ENCODE measurements at places on chromosomes 6 and 20.

GRCh38 chr20:2101057-2101864 lies at the start of gene STK35:
Gene STK35, plus strand, starts transcription at chr20:2101827. Its CDS starts 55 bp downstream, at chr20:2101882.
- DNase-seq: no peak
- peaks cover 24% of the 10 kb centered on the region for H3K4me1 ChIP-seq
- H3K4me3 ChIP-seq: peak within 1 kb of the TSS; percentile 92
- H3K27me3 ChIP-seq: peaks cover 7% of the 10 kb centered on the region
- H3K27ac ChIP-seq: peak within 1 kb of the TSS; percentile 100

DNA sequence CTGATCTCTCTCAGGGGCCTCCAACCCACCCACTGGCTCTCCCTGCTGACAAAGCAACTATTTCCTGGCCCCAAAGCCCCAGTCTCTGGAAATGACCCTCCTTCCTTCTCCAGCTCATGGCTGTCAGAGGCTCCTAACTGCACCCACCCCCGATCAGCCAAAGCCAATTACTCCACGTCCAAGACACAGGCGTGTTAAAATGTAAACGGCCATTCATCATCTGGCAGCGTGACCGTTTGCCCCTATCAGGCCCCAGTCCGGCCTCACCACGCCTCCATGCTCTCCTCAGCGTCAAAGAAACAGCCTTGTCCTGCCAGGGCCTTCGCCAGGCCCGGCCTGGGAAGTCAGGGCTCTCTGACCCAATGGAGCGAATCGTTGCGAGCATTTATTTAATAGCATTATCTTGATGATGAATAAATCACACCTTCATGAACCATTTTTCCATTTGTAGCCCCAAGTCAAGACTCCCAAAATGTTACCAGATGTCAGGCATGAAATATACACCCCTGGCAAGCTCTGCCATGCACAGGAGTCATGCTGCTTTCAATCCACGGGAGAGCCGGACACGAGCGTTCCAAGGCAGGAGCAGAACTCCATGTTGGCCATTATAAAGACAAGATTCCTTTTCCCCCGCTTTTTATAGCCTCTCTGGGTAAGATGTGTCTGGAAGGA lies 17.7 kb downstream of the RIPOR3 start:
- peak overlapping the region; percentile 50 for H3K4me3 ChIP-seq
- H3K36me3 ChIP-seq: no peaks in the 10 kb centered on the region
- peak overlapping the region; percentile 79 for H3K27ac ChIP-seq
- H3K27me3 ChIP-seq: peaks cover 3% of the 10 kb centered on the region
- DNase-seq: no peak
- peaks cover 30% of the 10 kb centered on the region for H3K4me1 ChIP-seq

- DNase-seq: no peak
Measured at GRCh38 chr20:57346477-57346876, 4.6 kb upstream of the RAE1 start.

DNA sequence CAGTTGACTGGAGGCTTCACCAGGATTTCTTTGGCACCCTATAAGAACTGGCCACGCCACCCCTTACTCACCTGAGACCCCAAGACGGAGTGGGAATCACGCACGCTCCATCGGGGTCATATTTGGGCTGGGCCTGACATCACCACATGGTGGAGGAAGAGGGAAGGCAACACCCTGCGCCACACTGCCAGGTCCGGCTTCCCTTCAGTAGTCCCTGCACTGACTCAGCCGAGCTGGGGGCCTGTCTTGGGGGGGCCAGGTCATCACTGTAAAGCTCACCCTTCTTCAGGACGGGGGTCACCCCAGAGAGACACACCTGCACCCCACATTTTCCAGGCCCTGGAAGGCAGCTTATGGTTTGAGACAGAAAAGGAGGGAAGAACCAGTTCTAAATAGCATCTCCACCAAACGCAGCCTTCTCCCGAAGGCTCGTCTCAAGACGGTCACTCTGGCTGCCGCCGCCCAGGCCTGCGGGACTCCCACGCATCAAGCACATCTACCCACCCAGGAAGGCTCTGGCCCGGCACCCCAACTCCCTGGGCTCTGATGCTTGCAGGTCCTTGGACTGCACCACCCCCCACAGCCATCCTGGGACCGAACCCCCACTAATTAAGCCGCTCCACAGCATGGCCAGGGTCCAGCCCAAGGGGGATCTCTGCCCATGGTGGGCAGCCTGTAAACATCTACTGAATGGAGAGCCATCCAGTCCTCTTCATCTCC lies 51.8 kb downstream of the GINS1 start:
- H3K27ac ChIP-seq: no peak overlapping the region
- peaks cover 24% of the 10 kb centered on the region for H3K36me3 ChIP-seq
- no peaks in the 10 kb centered on the region for H3K4me1 ChIP-seq

GRCh38 chr6:46293641-46294316 lies 123.0 kb upstream of the ENPP5 start:
- DNase-seq: no peak
- no peaks in the 10 kb centered on the region for H3K36me3 ChIP-seq
- peaks cover 21% of the 10 kb centered on the region for H3K4me1 ChIP-seq
- no peak overlapping the region for H3K27ac ChIP-seq

DNA sequence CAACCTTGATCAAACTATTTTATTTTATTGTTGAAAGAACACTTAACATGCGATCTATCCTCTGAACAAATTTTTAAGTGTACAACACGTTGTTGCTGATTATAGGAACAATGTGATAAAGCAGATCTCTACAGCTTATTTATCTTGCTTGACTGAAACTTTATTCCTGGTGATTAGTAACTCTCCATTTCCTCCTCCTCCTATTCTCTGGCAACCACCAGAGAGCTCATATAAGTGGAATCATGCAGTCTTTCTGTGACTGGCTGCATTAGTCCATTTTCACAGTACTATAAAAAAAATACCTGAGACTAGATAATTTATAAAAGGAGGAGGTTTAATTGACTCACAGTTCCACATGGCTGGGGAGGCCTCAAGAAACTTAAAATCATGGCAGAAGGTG lies 218.1 kb downstream of the LRFN2 start:
- H3K36me3 ChIP-seq: no peaks in the 10 kb centered on the region
- H3K4me1 ChIP-seq: peaks cover 5% of the 10 kb centered on the region
- H3K27me3 ChIP-seq: peaks cover 4% of the 10 kb centered on the region
- no peak for DNase-seq

- H3K27me3 ChIP-seq: peaks cover 8% of the 10 kb centered on the region
- peaks cover 11% of the 10 kb centered on the region for H3K4me1 ChIP-seq
- no peak overlapping the region for H3K4me3 ChIP-seq
- DNase-seq: no peak
Measured at GRCh38 chr20:17816804-17817587, 117.2 kb downstream of the BANF2 start.

DNA sequence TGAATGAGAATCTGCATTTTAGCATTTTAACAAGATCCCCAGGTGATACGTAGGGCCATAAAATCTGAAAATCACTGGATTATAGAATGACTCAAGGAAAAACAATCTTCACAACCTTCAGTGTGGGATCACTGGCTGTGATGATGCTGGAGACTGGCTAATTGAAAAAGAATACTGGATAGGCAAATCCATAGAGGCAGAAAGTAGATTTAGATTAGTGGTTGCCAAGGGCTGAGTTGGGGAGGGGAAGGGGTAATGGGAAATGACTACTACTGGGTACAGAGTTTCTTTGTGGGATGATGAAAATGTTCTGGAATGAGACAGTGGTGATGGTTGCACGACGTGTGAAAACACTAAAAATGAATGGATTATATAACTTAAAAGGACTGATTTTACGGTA lies 84.1 kb downstream of the CDK19 start:
- no peak for DNase-seq
- H3K4me1 ChIP-seq: no peaks in the 10 kb centered on the region
- peak overlapping the region; percentile 15 for H3K27ac ChIP-seq
- no peaks in the 10 kb centered on the region for H3K27me3 ChIP-seq

DNA sequence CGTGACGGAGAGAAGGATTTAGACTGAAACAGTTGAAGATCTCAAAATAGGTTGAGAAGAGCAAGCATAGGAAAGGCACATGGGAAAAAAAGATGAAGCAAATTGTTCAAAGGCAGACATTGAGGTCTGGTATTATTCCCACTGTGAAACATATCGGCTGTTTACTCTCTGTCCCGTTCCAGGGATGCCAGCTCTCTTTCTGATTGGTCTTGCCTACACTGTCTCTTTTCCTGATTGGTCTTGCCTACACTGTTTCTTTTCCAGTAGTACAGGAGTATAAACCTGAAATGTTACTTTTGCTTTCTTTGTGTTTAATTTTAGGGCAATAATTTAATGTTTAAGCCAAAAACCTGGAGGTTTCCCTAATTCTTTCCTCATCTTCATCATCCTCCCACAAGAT lies 226.5 kb upstream of the MCHR2 start:
- H3K4me1 ChIP-seq: no peaks in the 10 kb centered on the region
- DNase-seq: no peak
- H3K4me3 ChIP-seq: no peak overlapping the region
- H3K36me3 ChIP-seq: no peaks in the 10 kb centered on the region

- no peaks in the 10 kb centered on the region for H3K27me3 ChIP-seq
- no peak for DNase-seq
- H3K36me3 ChIP-seq: peaks cover 19% of the 10 kb centered on the region
Measured at GRCh38 chr20:19970256-19970765, 46.9 kb upstream of the NAA20 start.

- no peaks in the 10 kb centered on the region for H3K36me3 ChIP-seq
- no peak overlapping the region for H3K27ac ChIP-seq
- H3K27me3 ChIP-seq: no peaks in the 10 kb centered on the region
- H3K4me1 ChIP-seq: peaks cover 20% of the 10 kb centered on the region
- DNase-seq: no peak
- no peak overlapping the region for H3K4me3 ChIP-seq
Measured at GRCh38 chr20:12416281-12416680, 498.6 kb downstream of the BTBD3 start.

DNA sequence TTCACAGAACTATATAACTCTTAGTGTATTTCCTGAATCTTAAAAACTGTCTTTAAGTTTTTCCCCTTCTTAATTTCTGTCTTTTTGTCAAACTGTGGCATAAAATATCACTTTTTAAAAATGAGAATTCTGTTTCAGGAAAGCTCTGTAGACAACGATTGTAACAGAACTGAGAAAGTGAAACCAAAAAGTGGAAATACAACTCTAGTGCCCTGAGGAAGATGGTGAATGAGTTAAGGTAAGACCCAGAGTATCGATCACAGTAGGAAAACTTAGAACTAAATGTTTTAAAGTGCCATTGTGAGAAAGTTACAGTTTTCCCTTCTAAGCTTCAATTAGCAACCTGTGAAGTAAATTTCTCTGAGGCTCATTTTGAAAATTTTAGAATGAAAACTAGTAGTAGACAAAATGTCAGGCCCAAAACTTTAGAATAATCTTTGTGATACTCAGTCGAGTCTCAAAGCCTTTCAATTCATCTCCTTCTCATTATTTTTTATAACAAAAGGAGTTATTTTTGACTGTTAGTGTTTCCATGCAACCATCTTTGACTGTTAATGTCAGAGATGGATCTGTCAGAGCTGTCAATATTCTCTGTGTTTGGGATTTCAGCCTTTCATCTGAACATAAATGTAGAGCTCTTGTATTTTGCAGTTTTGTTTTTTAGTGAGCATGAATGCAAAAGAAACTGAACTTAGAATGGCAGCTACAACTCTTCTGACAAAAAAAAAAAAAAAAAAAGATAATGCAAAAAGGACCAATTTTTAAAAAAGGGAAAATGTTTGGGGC lies 19.0 kb upstream of the TRDN start:
- H3K27ac ChIP-seq: no peak overlapping the region
- H3K27me3 ChIP-seq: no peaks in the 10 kb centered on the region
- no peak for DNase-seq
- no peaks in the 10 kb centered on the region for H3K4me1 ChIP-seq

DNA sequence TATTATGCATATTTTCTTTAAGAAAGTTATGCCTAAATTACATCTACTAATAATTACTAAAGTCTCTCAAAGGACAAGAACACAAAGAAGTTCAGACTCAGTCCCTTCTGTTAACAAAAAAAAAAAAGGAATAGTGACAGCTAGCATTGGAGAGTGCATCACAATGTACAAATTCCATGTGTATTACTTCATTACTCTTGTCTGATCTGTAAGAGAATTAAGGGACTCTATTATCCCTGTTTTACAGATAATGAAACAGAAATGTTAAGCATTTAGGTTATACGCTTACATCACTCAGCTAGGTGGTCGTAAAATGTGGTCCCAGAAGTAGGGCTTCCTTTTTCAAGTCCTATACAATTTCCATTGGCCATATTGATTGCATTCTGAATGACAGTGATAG lies 17.2 kb upstream of the VNN1 start:
- no peak overlapping the region for H3K4me3 ChIP-seq
- H3K4me1 ChIP-seq: no peaks in the 10 kb centered on the region
- DNase-seq: no peak
- H3K27ac ChIP-seq: no peak overlapping the region
- no peaks in the 10 kb centered on the region for H3K36me3 ChIP-seq

GRCh38 chr6:158083455-158084325 lies 84.4 kb downstream of the SERAC1 start:
- H3K4me3 ChIP-seq: no peak overlapping the region
- H3K4me1 ChIP-seq: no peaks in the 10 kb centered on the region
- H3K27me3 ChIP-seq: no peaks in the 10 kb centered on the region
- H3K27ac ChIP-seq: no peak overlapping the region
- H3K36me3 ChIP-seq: peaks cover 10% of the 10 kb centered on the region

GRCh38 chr6:17318435-17319165 lies 37.4 kb downstream of the RBM24 start:
- no peak for DNase-seq
- no peaks in the 10 kb centered on the region for H3K36me3 ChIP-seq
- H3K27ac ChIP-seq: no peak overlapping the region
- no peaks in the 10 kb centered on the region for H3K27me3 ChIP-seq
- no peaks in the 10 kb centered on the region for H3K4me1 ChIP-seq

DNA sequence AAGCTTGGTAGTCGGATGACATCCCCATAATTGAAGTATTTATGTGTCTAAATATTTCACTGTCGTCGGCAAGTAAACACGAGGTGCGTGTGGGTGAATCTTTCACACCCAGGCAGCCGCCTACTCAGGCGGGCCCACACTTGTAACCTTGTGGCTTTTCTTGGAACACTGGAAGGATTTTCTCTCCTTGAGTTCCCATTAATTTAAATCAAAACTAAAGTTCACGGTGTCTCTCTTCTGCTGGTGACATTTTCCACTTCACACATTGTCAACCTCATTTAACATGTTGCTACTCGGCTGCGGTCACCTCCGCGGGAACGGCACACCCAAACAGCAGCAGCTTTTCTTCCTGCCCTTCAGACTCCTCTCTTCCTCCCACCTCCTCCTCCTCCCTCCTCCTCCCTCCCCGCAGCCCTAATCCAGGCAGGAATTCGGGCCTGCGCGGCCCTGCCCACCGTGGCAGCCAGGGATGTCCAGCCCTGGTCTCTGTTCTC lies 336.6 kb downstream of the QKI start:
- H3K27ac ChIP-seq: no peak overlapping the region
- H3K4me3 ChIP-seq: no peak overlapping the region
- H3K27me3 ChIP-seq: peaks cover 4% of the 10 kb centered on the region

DNA sequence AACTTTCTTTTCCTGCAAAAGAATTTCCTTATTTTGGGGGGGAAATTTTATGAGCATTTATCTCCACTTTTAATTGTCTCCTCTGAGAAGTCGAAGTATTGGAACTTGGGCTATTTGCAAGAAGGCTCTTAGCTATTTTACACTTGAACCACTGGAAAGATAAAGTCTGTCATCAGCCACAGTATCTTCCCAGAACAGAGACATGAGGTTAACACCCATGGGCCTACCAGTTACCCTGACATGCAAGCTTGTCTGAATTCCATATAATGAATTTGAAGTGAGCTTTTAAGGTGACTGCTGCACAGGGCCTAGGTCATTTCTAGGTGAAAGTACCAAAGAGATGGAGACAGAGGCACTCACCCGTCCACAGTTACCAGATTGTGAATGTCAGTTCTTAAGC lies 193.1 kb downstream of the SIM1 start:
- H3K27me3 ChIP-seq: no peaks in the 10 kb centered on the region
- no peaks in the 10 kb centered on the region for H3K36me3 ChIP-seq
- H3K4me3 ChIP-seq: no peak overlapping the region
- H3K27ac ChIP-seq: no peak overlapping the region

Data from type B pancreatic cell (in vitro differentiated cells).